ENCODE measurements at places on chromosomes 13 and 19. TPM values are rescaled to one million over a fixed set of nuclear protein-coding genes. Genes with fewer than 3 reads are reported as not detected.

GRCh38 chr19:16261584-16262368 lies 62.9 kb upstream of the KLF2 start:
- H3K27ac ChIP-seq: no peak overlapping the region
- no peaks in the 10 kb centered on the region for H3K36me3 ChIP-seq
- peaks cover 24% of the 10 kb centered on the region for H3K4me1 ChIP-seq
- no peak for DNase-seq
- H3K4me3 ChIP-seq: no peak overlapping the region
- H3K27me3 ChIP-seq: no peaks in the 10 kb centered on the region

Gene ZNF576
- 23.5 TPM for total RNA-seq

GRCh38 chr19:960020-960419 lies 24.1 kb upstream of the WDR18 start:
- no peaks in the 10 kb centered on the region for H3K27me3 ChIP-seq
- H3K4me3 ChIP-seq: no peak overlapping the region
- no peaks in the 10 kb centered on the region for H3K36me3 ChIP-seq
- no peak overlapping the region for H3K27ac ChIP-seq
- DNase-seq: no peak
- H3K4me1 ChIP-seq: no peaks in the 10 kb centered on the region

- H3K4me3 ChIP-seq: no peak within 1 kb of the TSS
- no peaks in the 10 kb centered on the region for H3K36me3 ChIP-seq
- H3K27ac ChIP-seq: no peak within 1 kb of the TSS
- no peak for DNase-seq
- H3K4me1 ChIP-seq: peaks cover 7% of the 10 kb centered on the region
Measured at GRCh38 chr19:6501740-6502648, at the start of gene TUBB4A. Gene TUBB4A, minus strand, starts transcription at chr19:6502309. Its CDS starts 97 bp downstream, at chr19:6502212.

- no peak overlapping the region for H3K4me3 ChIP-seq
- no peak for DNase-seq
- H3K4me1 ChIP-seq: no peaks in the 10 kb centered on the region
- H3K27me3 ChIP-seq: no peaks in the 10 kb centered on the region
- H3K36me3 ChIP-seq: peaks cover 20% of the 10 kb centered on the region
Measured at GRCh38 chr19:5240011-5240410, 100.6 kb downstream of the PTPRS start.

DNA sequence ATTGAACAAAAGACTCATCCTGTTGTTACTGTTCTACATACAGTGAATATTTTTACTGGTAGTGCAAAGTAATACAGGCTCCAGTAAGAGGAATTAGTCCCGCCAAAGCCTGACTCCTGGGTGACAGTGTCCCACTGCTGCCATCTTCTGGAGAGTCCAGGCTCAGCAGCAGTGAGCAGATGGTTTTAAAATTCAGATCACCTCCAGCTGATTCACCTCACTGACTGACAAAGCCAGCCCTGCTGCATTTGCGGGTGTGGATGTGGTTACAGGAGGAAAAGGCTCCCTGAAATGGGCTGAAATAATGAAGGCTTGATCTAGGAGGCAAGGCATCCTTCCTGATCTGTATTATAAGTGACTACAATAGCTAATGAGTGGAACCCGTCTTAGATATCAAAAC lies 18.3 kb downstream of the PABPC3 start:
- H3K36me3 ChIP-seq: no peaks in the 10 kb centered on the region
- H3K27me3 ChIP-seq: no peaks in the 10 kb centered on the region
- H3K4me1 ChIP-seq: no peaks in the 10 kb centered on the region
- peak; percentile 80 for DNase-seq

DNA sequence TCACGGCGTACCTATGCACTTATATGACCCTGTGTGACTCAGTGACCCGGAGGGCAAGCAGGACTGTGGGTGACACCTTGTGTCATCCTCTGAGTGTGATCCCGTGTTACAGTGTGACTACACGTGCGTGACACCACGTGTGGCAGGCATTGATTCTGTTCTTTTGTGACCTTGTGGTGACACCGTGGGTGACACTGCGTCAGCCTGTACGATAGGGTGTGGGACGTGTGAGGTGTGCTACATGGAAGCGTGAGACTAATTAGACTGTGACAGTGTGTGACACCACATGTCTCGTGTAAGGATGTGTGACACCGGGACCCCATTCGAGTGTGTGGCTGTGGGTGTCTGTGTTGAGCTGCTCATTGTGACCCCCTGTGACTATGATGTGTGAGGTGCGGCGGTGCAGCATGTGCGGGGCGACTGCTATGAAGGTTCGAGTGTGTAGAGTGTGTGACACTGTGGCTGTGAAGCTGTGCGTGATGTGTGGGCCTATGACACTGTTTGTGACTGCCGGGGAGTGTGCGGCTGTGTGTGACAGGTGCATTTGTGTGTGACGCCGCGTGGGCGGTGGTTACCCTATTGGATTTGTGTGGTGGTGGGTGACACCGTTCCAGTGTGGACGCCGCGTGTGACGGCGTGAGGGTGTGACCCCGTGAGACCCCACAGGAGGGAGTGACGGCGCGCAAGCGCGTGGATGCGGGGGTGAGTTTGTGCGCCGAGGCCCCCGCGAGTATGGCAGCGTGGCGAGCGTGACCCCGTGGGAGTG lies 399 bp upstream of the SPTBN4 start:
- DNase-seq: peak; percentile 56
- no peak overlapping the region for H3K4me3 ChIP-seq
- H3K36me3 ChIP-seq: no peaks in the 10 kb centered on the region
- no peaks in the 10 kb centered on the region for H3K27me3 ChIP-seq
- no peak overlapping the region for H3K27ac ChIP-seq
- peaks cover 18% of the 10 kb centered on the region for H3K4me1 ChIP-seq

DNA sequence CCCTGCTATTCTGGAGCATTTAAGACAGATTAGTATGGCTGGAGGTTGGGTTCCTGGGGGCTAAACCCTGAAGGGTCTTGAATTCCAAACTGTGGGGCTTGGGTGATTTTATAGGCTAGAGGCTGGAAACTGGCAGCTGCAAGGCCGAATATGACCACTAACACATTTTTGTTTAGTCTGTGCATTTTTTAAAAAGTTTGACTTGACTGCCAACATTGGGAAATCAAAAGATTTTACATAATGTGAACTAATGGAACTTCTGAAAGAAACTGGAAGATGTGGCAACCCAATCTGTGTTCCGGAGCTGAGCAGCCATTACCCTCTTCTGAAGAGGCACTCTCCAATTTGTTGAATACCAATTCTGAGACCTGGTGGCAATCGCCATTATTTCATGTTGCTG lies 5.1 kb downstream of the ZNF784 start:
- no peak overlapping the region for H3K27ac ChIP-seq
- no peaks in the 10 kb centered on the region for H3K27me3 ChIP-seq
- no peaks in the 10 kb centered on the region for H3K4me1 ChIP-seq
- H3K4me3 ChIP-seq: no peak overlapping the region

Gene CFAP97D2
- total RNA-seq: not detected

- no peaks in the 10 kb centered on the region for H3K27me3 ChIP-seq
- no peak overlapping the region for H3K27ac ChIP-seq
- H3K4me1 ChIP-seq: peaks cover 46% of the 10 kb centered on the region
- no peak for DNase-seq
Measured at GRCh38 chr13:98403076-98403475, 173.8 kb downstream of the STK24 start.

- no peaks in the 10 kb centered on the region for H3K4me1 ChIP-seq
- H3K4me3 ChIP-seq: no peak overlapping the region
- H3K27ac ChIP-seq: no peak overlapping the region
- H3K27me3 ChIP-seq: no peaks in the 10 kb centered on the region
Measured at GRCh38 chr19:31718898-31719297, 369.7 kb upstream of the TSHZ3 start.

DNA sequence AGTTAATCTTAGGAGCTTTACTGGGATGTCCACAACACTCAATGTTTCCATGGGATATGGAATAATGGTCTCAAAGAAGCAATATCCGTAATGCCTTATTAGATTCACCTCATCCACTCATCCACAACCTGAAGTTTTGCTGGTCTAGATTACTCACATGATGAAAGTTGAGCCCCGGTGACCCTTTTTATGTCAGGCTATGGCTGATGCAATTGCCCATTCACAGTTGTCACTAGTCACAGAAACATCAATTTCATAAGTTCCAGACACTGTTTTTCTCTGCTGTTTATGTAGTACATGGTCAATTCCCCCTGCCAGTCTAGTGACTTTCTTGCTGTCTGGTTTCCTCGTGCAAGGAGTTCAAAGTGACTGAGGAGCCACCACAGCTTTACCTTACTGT lies 491.2 kb upstream of the ATXN8OS start:
- H3K27me3 ChIP-seq: no peaks in the 10 kb centered on the region
- H3K27ac ChIP-seq: no peak overlapping the region
- no peak overlapping the region for H3K4me3 ChIP-seq
- H3K36me3 ChIP-seq: no peaks in the 10 kb centered on the region

- H3K36me3 ChIP-seq: no peaks in the 10 kb centered on the region
- peaks cover 6% of the 10 kb centered on the region for H3K4me1 ChIP-seq
- H3K27me3 ChIP-seq: no peaks in the 10 kb centered on the region
- no peak for DNase-seq
Measured at GRCh38 chr19:9139609-9140158, 513 bp upstream of the ZNF317 start.

Gene PNMA8A
- total RNA-seq: 24.6 TPM

Gene CPB2
- total RNA-seq: not detected

DNA sequence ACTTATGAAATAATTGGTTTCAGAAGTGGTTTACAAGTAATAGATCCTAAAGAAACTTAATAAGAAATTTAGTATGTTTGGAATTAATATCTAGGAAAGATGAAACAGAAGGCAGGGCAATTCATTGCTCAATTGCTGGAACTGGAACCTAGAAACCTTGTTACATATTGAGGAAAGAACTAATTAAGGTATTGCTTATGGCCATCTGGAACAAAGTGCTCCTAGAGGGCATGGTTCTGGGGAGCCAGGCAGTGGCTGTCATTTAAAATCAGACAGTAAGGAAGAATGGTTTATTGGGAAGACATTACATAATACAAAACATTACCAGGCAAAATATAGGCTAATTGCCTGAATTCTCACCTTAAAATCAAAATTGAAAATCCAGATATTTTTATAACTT lies 224.1 kb downstream of the SLITRK6 start:
- H3K4me1 ChIP-seq: no peaks in the 10 kb centered on the region
- no peak overlapping the region for H3K4me3 ChIP-seq
- no peak overlapping the region for H3K27ac ChIP-seq
- DNase-seq: no peak
- no peaks in the 10 kb centered on the region for H3K27me3 ChIP-seq
